ENCODE measurements at places on chromosomes 13 and 19.

- no peak for DNase-seq
These were observed 16.7 kb downstream of the TMTC4 start for GRCh38 chr13:100657881-100658315.

- DNase-seq: no peak
These were observed 32.9 kb downstream of the TSHZ3 start for GRCh38 chr19:31316201-31316951.

GRCh38 chr19:51382004-51382403 lies 5.8 kb downstream of the LIM2 start:
- no peak for DNase-seq

DNA sequence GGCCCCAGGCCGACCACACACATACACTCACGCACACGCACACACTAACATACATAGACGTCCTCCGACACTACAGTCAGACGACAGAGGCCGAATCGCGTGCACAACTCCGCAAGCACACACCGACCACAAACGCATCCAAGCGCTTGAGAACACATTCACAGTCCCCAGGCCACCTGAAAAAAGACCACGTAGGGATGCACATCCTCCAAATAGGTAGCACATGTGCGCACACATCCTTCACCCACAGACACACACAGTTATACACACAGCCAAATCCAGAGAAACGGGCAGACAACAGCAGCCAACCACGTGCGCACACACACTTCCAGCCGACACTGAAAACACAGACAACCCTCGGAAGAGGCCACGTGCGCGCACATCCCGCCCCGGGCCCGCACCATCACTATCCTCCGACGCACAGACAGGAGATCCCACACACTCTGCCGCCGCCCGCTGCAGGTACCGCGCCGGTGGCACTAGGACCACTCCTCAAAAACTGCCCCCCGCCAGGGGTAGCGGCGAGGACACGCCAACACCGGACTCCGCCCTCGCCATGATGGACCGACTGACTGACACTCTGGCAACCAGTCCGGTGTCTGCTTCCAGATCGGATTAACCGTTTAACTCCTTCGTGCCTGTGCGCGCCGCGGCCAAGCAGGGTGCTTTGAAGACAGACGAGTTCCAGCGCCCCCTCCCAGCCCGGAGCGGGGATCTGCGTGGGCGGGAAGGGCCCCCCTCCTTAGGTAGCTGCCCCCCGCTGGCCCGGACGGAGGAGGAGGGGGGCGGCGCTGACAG lies 493 bp upstream of the PDE4A start:
- no peak for DNase-seq

DNA sequence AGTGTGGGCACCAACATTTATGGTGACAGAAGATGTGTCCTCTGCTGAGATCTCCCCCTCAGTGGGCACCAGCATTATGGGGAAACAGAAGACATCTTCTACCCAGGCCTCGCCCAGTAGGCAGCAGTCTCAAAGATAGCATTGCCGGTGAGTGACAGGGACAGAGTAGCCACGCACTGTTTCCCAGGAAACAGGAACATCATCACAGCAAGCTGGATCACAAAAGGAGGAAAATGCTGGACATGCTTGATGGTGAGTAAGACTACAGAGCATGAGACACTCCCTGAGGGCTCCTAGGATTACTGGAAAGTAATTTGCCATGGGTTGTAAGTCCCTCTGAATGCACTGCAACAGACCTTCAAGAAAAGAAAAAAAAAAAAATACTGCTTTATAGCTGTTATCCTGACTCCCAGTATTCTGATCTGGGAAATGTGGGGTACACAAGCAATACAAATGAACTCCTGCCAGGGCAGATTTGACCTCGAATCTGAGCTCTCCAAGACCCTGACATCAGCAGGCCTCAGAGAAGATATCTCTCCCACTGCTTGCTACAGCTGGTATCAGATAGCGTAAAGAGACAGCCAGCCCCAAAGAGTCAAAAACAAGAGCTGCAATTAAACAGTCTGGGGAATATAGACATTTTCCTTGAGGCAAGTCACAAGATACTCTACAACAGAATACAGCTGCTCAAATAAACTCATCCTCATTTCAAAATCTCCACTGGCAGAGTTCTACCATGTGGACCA lies 180.4 kb downstream of the RBM26 start:
- no peak for DNase-seq

- DNase-seq: no peak
These were observed 13.3 kb downstream of the KLF2 start for GRCh38 chr19:16337809-16338469.

- DNase-seq: no peak
These were observed 44.4 kb upstream of the SPATA13 start for GRCh38 chr13:24116131-24116530.

DNA sequence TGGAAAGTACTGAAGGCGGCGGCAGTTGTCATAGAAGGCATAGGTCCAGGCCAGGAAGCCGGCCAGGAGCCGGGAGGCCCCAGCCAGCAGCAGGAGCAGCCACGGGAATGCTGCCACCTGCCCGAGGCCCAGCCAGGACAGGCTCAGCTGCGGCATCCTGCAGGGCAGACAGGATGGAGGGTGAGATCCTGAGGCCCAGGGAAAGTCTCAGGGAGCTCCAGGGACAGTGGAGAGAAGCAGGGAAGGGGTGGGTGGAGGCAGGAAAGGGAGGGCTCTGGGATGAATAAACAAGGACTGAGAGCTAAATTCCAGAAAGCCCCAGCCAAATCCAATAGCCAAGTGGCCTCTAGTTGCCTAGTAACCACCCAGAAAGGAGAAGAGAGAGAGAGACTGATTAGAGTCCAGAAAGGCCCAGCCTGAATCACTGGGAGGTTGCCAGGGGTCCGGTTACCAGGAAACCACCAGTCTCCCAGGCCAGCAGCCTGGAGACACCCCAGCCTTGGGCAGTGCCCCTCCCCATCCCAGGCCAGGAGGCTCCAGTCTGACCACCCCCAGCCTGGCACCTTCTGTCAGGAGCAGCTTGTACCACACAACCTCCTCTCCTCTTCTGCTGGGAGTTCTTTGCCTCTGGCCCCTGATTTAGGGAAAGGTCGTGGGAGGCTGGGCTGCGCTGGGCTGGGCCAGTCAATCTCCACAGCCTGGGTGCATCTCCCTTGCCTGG lies 7.5 kb upstream of the OR10H5 start:
- no peak for DNase-seq

DNA sequence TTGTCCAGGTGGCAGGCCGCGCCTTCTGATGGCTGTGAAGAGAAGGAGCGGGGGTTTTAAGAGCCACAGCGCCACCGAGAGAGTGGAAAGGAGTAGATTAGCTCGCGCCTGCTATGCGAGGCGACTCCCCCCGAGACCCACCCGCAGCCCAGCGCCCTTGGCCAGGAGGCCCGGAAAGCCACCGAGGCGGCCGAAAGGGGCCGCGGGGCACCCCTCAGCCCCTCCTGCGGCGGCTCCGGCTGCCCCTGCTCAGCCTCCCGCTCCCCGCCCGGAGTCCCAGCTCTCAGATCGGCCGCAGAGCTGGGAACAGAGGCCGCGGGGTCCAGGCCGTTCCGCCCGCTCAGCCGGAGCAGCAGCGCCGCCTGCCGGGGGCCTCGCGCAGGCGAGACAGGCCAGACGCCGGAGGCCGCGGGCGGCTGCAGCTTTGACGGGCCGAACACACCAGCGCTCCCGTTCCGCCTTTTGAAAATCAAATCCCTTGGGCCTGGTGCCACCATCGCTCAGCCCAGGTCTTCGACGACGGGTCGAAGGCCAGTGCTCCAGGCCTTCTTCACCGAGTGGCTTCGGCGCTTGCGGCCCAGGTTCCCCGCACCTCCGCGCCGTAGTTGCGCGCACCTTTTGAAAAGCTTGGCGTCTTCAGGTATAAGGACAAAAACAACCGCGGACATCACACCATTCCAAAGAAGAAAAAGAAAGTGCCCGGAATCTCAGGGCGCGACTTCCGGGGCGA lies 15.3 kb downstream of the CDX2 start:
- DNase-seq: peak; percentile 68

GRCh38 chr13:106173891-106174610 lies 361.4 kb downstream of the EFNB2 start:
- DNase-seq: no peak

DNA sequence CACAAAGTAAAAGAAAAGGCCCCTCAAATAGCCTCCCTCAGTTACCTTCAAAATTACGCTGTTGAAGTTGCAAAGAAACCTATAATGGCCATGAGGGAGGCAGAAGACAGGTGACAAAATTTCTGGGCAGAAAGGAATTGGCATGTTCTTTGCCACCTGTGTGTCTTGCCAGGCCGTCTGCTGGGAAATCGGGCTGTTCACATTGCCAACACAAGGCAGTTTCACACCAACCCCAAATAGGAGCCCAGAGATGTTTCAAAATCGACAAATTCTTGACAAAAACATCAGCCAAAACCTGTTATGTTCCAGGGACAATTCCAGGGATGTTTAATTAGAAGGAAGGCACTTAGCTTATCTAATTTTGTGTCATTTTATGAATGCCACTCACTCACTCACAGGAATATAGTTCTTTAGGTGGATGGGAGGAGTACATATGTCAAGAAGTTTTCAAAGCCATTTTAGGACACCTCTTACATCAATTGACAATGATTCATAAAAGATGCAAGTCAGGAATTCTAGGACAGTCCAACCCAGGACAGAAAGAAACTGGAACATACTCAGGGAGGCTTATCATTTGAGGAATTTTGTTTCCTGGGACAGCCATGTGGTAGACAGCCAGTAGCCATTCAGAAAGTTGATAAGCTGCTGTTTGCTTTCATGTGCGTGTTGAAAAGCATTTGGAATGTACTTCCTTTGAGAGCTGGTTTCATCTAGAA lies 164.5 kb downstream of the RGCC start:
- DNase-seq: no peak

- peak; percentile 49 for DNase-seq
These were observed 665 bp downstream of the ZNF347 start for GRCh38 chr19:53158119-53158656.

GRCh38 chr13:31495336-31495735 lies 244.0 kb upstream of the RXFP2 start:
- DNase-seq: no peak

Data from common myeloid progenitor, CD34-positive (primary cell).